ENCODE measurements at places on chromosomes 13 and 19.

DNA sequence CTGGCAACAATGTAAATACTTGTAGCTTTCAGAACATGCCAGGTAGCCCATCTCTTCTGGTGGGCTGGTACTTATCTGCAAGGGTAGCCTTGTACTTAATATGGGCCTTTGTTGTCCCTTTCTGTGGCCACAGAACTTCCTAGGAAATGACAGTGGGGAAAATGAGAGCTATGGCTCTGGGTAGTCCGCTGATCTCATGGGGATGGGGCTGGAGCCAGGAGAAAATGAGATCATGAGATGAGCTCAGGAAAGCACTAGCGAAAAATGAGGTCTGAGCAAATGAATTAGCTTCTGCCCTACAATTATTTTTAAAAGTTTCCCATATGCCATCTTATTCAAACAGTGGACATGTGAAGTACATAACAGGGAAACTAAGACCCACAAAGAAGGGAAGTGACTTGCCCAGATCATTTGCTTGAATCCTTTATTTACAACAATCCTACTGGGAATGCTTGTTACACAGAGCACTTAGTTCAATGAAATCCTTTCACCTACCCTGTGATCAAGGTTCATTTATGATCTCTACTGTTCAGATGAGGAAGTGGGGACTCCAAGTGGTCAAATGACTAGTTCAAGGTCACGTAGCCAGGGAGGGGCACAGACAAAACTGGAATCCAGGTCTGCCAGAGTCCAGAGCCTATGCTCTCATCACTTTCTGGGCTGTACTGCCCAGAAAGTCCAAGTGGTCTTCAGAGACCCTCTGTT is 87.1 kb downstream of the PTPRS start:
- DNase-seq = no peak

GRCh38 chr19:19050731-19051130 is 13.1 kb upstream of the SLC25A42 start:
- no peak for DNase-seq

- DNase-seq = no peak
Observed at GRCh38 chr13:41099986-41100385, 32.6 kb downstream of the KBTBD6 start.

DNA sequence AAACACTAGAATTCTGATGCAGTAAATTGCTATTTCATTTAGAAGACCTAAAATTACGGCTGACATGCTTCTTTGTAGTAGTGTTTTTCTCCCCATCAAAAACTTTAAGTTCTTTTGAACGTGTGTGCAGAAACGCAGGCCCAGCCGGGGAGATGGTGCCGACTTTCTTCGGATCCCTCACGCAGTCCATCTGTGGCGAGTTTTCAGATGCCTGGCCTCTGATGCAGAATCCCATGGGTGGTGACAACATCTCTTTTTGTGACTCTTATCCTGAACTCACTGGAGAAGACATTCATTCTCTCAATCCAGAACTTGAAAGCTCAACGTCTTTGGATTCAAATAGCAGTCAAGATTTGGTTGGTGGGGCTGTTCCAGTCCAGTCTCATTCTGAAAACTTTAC is 98.3 kb downstream of the TNFRSF19 start:
- no peak for DNase-seq

- peak; percentile 92 for DNase-seq
Observed at GRCh38 chr19:47499863-47500830, 14.7 kb downstream of the NAPA start.

DNA sequence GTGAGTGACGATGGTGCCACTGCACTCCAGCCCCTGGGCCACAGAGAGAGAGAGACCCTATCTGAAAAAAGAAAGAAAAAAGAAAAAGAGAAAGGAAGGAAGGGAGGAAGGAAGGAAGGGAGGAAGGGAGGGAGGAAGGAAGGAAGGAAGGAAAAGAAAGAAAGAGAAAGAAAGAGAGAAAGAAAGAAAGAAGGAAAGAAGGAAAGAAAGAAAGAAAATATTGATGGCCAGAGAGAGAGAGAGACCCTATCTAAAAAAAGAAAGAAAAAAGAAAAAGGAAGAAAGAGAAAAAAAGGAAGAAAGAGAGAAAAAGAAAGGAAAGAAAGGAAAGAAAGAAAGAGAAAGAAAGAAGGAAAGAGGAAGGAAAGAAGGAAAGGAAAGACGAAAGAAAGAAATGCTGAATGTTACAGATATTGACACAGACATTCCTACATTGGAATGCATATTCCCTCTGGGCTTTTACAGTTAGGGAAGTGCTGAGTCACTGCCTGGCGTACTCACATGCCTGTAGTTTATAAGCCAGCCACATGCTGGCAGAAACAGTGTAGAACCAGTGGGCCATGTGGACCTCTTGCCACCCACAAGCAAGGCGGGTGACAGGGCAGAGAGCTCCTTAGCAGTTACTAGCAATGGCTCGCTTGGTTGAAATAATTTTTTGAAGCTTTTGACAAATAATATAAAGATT is 34.6 kb upstream of the SLC46A3 start:
- peak; percentile 0 for DNase-seq

DNA sequence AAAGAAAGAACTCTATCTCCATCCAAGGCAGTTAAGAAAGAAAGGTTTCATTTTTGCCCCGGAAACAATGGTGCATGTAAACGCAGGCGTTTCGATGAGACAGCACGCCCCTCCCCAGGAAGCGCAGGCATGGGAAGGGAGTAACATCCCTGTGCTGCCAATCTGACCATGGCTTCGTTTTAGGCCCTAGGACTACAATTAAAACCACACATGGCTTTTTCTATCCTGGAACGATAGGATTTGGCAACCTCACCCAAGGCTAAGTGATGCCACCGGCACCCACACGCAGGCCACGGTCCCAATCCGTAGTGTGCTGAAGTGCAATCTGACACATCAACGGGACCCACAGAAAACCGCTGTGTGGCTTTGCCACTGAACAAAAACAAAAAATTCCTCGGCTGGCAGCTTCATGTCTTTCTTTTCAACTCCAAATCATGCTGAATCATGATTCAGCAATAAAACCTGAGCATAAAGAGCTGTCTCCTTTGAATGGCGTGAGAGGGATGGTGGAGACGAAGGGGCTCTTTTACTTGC is 24.2 kb downstream of the RANBP3 start:
- no peak for DNase-seq

GRCh38 chr13:26515721-26516120 is 41.8 kb upstream of the WASF3 start:
- no peak for DNase-seq

GRCh38 chr13:50780201-50781015 is 63.1 kb downstream of the DLEU7 start:
- no peak for DNase-seq

GRCh38 chr13:105377452-105377851 is 1158.0 kb downstream of the EFNB2 start:
- no peak for DNase-seq

DNA sequence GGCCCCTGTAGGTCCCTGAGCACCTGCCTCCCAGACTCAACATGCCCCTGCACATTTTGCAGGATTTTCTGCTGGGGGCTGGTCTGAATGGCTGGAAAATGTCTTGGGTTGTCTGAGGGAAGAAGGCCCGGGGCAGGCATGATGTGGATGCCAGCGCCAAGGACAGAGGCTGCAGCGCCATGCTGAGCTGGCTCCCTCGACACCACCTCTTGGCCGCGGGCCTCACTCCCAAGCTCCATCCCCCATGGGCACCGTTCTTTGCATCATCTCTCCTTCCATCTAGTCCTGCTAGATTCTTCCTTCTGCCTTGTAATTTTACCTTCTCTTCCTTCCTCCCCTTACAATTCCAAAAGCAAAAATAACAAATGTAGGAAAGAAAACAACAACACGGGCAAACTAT is 70.6 kb downstream of the ZIC5 start:
- no peak for DNase-seq

DNA sequence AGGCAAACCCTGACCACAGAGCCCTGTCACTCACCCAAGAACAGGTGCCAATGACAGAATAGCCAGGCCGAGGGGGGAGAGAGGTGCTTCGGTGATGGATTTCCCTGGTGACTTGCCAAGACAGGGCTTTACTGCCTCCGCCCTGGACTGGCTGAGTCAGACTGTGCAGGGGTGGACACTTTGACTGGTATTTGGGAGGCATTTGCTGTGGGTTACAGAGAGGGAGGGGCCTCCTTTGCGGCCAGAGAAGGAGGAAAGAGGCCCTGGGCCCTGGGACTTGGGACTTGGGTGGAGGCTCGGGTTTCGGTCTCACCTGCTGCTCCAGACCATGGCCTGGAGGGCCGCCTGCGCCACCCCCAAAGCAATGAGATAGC is 4.6 kb upstream of the EPS8L1 start:
- DNase-seq = no peak

GRCh38 chr13:30300596-30300995 is 6.8 kb downstream of the KATNAL1 start:
- no peak for DNase-seq

DNA sequence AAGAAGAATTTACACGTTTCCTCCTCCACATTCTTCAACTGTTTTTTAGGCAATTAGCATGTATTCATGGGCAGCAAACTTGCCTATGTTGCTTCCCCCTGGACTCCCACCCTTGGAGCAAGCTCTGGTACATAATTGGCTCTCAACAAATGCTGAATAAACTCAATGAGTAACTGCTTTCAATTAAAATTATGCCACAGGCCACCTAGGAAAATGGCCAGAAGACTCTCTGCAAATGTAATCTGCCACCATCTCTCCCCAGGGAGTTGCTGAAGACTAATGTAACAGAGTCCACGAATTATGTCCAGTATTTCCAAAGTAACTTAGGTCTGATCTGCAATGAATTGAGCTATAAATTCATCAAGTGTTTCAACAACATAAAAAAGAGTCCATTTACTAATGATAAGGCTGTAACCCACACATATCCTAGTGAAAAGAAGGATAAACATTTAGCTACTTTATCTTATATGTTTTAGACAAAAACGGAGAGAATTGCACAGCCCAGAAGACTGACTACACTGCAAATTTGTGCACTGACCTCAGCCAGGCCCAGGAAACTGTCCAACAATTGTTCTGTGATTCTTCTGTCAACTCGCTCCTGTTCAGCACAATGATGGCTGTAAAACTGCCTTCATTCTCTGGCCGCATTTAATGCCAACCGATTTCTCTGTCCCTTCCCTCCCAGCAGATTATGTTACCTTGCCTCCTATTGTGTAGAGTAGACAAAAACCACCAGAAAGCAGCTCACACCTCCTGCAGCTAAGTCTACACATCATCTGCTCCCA is 808.6 kb upstream of the ARGLU1 start:
- DNase-seq = no peak

DNA sequence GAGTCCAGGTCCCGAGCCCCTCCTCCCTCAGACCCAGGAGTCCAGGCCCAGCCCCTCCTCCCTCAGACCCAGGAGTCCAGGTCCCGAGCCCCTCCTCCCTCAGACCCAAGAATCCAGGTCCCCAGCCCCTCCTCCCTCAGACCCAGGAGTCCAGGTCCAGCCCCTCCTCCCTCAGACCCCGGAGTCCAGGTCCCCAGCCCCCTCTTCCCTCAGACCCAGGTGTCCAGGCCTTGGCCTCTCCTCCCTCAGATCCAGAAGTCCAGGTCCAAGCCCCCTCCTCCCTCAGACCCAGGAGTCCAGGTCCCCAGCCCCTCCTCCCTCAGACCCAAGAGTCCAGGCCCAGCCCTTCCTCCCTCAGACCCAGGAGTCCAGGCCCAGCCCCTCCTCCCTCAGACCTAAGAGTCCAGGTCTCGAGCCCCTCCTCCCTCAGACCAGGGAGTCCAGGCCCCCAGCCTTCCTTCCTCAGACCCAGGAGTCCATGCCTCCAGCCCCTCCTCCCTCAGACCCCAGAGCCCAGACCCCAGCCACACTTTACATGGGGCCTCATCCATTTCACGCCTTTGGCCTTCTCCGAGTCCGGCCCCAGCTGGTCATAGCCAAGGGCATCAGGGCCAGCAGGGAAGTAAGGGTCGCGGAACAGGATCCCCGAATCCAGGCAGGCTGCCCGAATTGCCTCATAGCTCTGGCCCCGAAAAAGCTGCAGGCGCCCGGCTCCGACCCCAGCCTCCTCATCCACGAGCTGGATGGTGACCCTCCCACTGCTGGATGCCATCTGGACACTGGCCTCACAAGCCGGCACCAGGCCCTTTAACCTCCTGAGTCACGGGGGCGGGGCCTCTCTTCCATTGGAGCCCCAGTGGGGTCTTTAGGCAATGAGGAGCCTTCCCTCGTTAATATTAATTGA is 628 bp downstream of the CAPN12 start:
- no peak for DNase-seq

- no peak for DNase-seq
Observed at GRCh38 chr13:110447058-110447511, 114.4 kb downstream of the RAB20 start.

DNA sequence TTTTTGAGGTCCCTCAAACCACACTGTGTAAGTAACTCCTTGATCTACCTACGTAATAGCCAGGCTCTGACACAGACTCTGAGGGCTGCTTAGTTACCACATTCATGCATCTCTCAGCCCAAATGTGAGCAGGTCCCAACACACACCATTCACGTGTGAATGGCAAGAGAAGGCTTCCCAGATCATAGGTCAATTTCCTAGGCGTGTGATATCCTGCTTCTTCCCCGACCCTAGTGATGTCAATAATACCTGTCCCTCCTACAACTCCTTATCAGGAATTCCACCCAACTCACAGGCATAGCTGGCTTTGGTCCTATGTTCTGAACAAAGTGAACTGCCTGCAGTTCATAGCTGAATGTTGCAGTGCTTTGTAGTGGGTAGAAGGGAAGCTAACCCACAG is 334.5 kb downstream of the RFC3 start:
- no peak for DNase-seq

DNA sequence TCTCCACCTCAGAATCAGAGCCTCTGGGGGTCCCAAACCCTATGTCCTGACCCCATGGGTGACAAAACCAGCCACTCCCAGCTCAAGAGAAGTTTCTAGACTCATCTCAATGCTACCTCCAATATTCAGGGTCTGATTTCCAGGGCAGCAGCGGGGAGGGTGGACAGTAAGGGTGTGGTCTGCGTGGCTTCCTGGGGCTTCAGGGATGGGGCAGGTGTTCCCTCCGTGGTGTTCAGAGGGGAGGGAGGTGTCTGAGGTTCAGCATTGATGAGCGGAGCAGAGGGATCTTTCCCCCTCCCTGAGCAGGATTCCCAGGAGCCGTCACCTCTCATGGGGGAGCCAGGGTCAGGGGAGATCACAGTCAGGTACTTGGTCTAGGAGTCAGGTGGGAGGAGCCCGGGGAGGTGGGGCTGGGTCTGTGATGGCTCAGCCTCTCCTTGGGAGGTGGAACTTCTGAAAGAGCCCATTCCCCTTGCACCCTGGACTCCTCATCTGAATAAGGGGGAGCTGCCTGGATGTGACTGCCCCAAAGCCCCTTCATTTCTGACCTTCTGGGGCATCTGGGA is 2.9 kb downstream of the LILRA2 start:
- no peak for DNase-seq

All from NCI-H1694 treated with DMSO at 0.1 percent for 48 hours (cell line).